ENCODE measurements at places on chromosomes 5 and 9.

DNA sequence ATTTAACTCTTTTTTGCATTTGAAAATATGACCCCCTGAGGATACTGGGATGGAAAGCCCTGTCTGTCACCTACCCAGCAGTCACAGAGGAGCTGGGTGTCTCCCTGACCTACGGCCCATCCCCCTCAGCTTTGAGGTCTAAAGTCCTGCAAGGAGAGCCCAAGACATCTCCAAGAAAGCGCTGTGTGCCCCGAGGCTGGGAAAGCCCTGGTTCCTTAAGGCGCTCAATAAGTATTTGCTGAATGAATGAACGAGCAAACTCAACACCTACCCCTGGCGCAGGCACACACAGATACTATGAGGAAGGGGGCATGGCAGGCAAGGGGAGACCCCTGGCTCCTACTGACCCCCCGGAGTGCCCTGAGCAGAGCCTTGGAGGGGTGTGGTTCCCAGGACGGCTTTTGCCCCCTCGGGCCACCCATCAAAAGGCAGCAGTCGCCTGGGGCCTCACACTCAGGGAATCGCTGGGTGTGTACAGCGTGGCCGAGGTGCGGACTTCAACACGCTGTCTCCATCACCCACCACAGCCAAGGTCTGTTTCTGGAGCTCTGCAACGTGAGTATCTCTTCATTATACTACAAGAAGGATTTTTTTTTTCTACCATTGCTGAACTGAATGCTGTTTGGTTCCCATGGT lies 211.6 kb downstream of the ERCC6L2 start:
- no peak for DNase-seq

DNA sequence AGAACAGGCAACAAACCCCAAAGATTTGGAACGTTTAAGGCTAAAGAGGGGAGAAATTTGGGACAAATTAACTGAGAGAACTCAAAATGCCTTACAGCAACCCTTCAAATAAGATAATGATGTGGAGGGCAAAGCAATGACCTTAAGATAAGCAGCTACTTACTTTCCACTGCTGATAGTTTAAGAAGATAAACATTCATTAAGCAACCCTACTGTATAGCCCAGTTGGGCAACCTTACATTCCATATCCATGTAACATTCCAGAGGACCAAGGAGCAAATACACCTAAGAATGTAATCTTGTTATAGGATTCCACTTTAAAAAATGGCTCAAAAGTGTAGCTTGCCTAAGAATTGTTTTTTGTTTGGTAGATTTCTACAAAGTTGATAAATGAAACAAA lies 14.8 kb downstream of the ETF1 start:
- DNase-seq, result no peak

- DNase-seq, result no peak
Measured at GRCh38 chr9:16712787-16713186, 157.7 kb downstream of the BNC2 start.

DNA sequence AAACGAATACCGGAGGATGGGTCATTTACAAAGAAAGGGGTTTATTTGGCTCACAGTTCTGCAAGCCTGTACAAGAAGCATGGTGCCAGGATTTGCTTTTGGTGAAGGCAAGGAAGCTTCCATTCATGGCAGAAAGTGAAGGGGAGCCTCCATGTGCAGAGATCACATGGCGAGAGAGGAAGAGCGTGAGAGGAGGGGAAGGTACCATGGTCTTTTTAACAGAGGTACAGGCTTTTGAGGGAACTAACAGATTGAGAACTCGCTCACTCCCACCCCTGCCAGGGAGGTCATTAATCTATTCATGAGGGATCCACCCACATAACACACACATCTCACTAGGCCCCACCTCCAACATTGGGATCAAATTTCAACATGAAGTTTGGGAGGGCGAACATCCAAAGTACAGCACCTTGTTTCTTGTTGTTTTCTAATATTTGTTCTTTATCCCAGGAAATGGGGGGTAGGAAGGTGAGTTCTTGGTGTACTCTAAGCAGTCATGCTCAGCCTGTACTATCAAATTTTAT lies 18.5 kb downstream of the TMC1 start:
- DNase-seq, result no peak

- no peak for DNase-seq
Measured at GRCh38 chr9:33221568-33221884, 18.4 kb upstream of the SPINK4 start.

DNA sequence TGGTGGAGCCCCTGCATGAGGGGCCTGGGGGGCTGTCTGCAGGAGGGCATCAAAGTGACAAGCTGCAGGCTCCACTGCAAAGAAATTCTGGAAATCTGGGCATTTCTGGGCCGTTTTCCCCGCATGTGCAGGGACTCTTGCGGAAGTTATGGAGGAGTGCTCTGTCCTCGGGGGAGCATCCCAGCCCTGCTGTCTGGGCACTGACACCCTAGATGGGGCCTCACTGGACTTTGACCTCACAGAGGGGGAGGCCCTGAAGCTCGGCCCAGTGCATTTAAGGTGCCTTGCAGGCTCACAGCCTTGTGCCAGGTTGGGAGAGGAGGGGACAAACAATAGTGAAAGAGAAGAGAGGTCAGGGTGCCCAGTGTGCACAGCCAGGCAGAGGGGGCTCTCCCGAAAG lies 35.4 kb downstream of the LHX3 start:
- DNase-seq, result no peak

- DNase-seq, result no peak
Measured at GRCh38 chr9:114124138-114124537, 25.0 kb upstream of the KIF12 start.

- no peak for DNase-seq
Measured at GRCh38 chr9:88833946-88834345, 157.3 kb upstream of the S1PR3 start.

- no peak for DNase-seq
Measured at GRCh38 chr5:143124593-143124992, 278.9 kb downstream of the NR3C1 start.

- no peak for DNase-seq
Measured at GRCh38 chr9:134004131-134004873, 12.2 kb upstream of the VAV2 start.

DNA sequence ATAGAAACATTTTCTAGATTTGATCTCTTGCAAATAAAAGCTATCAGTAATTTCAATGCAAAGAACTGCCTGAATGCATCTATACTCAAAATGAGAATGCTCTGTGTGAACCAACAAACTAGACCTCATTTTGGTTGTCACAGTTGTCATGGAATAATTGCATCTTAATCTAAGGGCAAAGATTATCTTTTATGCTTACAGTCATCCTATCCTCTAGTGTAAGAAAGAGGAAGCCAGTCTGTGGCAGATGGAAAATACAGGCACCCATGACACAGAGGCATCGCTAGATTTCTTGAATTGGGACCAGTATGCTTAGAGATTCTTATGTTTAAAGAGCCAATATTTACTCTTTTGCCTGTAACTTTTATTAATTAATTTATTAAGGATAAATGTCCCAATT lies 95.0 kb downstream of the MACIR start:
- no peak for DNase-seq

DNA sequence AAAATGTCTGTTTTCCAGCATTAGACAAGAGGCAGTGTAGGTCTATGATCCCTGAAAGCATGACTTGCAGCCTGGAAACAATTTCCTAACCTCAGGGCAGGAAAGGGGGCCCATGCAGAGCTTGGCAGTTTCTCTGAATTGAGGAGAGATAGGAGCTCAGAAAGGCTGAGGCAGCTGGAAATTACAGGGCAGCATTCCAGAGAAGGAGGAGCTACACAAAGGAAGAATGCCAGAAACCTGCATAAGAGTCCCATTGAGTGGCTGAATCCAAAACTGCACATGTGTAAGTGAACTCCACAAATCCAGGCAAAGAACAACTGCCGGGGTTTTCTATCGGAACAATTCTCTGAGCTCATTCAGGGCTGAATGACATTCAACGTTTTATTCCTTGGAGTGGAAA lies 346.8 kb downstream of the PIK3R1 start:
- no peak for DNase-seq

DNA sequence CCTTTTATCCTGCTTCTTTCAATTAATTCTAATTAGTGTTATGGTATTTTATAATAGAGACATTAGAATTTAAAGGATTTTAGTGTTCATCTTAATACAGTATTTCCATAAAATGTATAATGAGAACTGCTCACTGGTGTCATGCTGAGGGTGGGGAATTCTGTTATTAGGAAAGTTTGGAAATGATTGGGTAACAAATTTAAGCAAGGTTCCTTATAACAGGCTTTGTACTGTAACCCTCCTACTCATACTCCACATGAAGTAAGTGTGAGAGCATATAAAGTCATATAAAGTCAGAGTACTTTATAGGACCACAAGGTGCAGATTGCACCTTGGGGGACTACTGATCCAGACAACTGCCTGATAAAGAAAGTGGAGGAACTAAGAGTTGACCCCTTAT lies 42.2 kb downstream of the SV2C start:
- DNase-seq, result no peak

DNA sequence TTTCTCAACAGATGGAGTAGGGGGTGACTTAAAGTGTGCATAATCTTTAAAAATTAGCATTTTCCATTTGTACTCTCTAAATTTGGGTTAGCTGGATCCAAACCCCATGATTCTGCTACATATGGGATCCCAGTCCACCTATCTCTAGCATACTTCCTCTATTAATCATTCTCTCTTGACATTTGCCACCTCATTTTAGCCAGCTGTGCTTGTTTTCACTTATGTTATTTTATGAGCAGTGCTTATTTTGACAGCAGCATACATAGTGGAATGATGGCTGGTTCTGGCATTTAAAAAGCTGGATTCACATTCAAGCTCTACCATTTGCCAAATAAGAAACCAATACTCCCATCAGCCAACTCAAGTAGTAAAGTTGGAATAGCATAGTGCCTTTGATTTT lies 22.5 kb upstream of the SNX18 start:
- no peak for DNase-seq

DNA sequence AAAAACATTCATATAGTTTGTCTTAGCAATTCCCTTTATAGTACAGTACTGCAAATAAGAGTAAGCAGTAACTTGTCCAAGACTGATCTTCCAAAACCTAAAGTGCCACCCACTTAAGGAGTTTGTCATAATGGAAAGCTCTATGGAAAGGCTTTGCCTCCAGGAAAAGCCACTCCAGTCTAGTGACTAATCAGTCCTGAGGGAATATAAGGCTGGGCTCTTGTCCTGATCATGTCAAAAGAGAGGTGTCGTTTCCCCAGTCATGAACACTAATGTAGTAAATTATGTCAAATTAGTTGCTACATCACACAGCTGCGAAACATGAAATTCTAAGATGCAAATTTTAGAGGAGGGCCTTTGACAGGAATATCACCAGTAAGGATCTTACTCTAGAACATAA lies 271.6 kb downstream of the GABRB2 start:
- no peak for DNase-seq

DNA sequence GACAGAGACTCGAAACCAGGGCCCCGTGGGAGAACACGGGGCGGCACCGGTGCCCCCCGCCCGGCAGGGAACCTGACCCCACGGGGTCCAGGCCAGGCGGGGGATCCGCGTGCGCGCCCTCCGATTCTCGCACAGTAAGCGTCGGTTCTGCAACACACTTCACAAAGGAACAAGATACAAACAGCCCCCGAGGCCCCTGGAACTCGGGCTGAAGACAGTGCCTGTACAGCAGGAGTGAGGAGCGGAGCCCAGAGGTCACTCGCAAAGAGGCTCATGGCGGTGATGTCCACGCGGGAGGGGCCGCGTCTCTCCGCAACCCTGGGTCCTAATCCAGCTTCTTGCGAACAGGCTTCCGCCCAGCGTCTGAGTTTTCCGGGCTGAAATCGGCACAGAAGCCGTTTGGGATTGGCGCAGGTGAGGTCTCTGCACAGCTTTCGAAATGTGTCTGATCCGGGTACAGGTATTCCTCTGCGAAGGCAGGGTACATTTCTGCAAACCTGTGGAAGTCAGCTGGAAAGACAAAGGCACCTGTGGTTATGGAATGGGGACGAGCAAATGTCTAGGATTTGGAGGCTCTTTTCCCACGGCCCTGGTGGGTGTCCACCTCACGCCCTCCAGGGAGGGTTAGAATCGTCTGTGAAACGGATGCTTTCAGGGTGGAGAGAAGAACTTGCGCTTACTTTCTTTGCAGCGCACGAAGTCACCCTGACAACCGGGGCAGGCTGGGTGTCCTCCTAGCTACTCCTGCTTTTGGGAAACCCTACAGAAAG lies 18.3 kb upstream of the SLC6A3 start:
- no peak for DNase-seq

DNA sequence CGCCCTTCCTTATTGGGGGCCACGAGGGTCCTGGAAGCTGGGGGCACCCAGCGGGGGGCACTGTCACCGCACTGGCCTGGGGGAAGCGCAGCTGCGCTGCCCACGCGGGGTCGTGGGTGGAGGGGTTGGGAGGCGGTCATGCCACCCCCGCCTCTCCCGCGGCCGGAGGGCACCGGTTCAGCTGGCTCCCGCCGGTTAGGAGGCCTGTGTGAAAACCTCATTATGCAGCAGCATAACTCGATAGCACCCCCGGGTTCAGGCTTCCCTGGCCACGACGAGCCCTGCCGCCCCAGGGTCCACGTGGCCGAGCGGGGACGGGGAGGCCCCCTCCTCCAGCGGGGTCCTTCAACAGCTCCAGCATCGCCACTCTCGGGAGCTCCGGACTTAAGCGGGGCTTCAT lies 91.2 kb upstream of the ERCC6L2 start:
- DNase-seq, result no peak

DNA sequence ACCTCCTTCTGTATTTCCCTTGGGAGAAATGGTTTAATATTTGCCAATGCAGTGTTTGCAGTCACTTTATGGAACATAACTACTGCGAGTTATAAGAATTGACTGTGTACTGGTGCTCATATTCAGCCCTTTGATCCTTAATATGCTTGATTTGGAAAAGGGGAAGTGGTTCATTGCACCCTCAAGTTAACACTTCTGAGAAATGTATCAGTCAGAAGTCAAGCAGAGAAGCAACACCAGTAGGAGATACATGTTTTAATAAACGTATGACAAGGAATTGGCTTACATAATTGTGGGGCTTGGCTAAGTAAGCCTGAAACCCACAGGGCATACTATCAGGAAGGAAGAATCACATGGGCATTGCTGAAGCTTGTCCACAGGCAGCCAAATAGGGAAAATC lies 131.0 kb upstream of the SPRY4 start:
- no peak for DNase-seq

DNA sequence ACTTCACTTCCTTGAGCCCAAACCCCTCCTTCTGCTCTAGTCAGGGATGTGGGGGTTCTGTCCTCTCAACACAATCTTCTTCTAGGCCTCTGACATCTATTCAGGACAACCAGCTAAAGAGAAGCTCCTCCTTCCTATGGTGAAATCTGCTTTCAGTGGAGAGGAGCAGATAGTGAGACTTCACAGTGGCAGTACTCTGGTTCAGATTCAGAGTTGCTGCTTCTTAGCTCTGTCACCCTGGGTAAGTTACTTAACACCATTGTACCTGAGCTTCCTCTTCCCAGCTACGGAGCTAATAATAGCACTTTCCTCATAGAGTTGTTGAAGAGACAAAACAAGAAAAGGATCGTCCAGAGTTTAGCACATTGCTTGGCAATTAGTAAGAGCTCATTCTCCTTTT lies 77.3 kb upstream of the LARP1 start:
- no peak for DNase-seq

- DNase-seq, result no peak
Measured at GRCh38 chr5:96927008-96927407, 8.9 kb upstream of the LNPEP start.

Measured in activated naive CD4-positive, alpha-beta T cell (primary cell).